ENCODE measurements at places on chromosomes 2 and 18.

DNA sequence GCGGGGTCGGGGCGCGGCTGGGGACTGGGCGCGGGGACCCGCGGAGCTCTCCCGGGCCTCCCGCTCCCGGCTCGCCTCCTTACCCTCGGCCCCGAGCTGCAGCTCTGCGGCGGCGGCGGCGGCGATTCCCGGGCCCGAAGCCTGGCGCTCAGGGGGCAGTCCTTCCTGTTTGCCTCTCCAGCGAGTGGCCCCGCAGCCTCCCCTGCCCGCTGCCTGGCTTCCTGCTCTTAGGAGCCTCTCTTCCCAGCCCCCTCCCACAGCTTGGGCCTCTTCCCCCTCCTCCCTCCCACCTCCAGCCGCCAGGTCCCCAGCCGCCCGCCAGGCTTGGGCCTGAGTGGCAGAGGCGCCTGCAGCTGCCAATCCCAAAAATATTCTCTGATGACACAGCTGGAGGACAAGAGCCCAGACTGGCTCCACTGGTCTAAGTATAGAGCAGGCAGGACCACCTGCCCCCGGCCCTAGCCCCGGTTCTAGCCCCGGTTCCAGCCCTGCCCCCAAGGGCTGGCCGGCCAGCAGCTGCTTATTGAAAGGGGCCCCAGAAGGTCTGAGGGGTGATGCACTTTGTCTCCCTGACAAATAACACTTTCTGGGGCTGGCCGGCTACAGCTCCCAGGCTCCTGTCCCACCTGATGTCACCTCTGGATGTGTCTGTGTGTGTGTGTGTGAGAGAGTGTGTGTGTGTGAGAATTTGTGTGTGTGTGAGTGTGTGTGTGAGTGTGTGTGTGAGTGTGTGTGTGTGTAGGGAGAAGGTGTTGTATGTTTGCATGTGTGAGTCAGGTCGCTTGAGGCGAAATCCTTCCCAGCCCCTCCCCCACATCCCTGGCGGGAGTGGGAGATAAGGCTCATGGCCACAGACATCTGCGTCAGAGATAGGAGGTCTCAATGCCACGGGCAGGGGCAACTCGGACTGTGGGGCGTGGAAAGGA, at the start of gene OBSL1:
Gene OBSL1, minus strand, starts transcription at position 229 of the 926 bp plus-strand sequence. CDS start 307 bp downstream, outside the sequence.
- DNase-seq, result peak; percentile 25

DNA sequence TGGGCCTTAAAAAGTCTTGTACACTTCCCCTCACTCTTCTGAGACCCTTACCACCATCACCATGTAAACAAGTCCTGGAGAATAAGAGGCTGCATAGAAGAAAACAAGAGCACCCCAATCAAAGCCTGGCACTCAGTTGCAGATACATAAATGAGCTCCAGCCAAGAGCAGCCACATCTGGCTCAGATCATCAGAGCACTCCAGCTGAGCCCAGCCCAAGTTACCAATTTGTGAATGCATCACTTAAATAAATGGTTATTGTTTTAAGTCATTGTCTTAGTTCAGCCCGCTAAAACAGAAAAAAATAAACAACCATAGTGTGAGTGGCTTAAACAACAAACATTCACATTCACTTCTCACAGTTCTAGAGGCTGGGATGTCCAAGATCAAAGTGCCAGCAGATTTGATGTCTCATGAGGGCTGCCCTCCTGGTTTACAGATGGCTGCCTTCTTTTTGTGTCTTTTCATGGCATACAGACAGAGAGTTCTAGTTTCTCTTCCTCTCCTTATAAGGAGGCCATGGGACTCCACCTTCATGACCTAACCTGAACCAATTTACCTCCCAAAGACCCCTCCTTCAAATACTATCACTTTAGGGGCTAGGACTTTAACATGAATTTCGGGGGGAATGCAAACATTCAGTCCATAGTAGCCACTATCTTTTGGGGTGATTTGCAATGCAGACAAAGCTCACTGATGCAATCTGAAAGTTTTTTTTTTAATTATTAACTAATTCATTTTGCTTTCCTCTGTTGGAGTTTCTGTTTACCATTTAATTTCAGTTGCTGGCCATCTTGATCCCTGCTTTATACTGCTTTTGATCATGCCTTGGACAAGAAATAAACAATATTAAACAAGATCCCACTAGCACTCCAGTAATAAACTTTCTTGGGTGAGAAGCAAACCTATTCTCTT, 187.5 kb upstream of the ACVR2A start:
- no peak for DNase-seq

GRCh38 chr2:146981921-146982320, 862.9 kb upstream of the ACVR2A start:
- no peak for DNase-seq

GRCh38 chr2:102033031-102033749, 41.4 kb downstream of the IL1R2 start:
- DNase-seq, result no peak

GRCh38 chr18:3789525-3789924, 339.6 kb downstream of the TGIF1 start:
- no peak for DNase-seq

GRCh38 chr2:237236188-237236587, 150.5 kb downstream of the COPS8 start:
- no peak for DNase-seq

DNA sequence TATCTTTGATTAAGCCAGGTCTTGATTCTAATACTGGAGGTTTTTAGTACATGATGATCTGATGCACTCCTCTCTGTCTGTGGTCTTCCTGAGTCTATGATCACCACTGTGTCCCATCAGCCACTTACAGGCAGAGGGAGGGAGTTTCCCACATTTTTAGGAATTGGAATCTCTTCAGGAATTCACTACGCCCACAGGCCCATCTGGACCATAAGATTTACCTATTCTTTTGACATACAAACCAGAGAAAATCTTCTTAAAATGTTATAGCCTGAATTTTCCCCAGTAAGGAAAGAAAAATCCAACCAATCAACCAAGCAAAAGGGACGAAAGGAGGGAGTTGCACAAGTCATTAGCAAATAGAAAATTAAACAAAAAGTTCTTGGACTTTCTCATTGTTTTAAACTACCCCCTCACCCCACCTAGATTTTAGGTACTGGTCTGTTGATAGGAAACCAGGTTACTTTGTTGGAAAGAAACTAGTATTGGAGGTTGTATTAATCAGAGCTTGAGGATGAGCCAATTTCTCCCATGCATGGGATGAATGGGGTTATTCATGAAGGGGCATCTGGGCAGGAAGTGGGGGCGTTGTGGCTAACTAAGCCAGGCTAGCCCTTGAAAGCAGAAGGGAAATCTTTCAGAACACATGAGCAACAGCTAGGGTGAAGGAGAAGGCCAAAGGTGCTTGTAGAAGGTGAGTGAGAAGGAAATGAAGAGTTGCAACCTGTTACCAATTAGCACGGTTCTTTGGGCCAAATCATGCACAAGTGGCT, 328.2 kb upstream of the MEX3C start:
- no peak for DNase-seq

DNA sequence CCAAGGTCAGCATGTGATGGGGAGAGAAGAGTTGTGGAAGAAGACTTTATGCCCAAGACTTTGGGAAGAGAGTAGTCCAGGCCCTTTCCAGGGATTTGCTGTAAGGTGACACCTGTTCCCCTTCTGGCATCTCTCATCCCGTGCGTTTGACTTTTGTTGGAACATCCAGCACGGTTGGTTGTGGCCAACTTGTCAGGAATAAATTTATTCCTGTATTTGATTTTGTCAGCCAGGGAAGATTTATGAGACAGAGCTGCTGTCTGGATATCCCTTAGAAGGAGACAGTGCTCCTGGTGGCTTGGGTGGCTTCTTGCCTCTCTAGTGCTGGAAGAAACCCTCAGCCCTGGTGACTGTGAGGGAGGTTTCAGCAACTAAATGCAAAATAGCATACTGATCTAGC, 121.5 kb downstream of the PTPRM start:
- DNase-seq, result no peak

- DNase-seq, result no peak
Measured at GRCh38 chr2:41241325-41242000, 789.6 kb upstream of the SLC8A1 start.

DNA sequence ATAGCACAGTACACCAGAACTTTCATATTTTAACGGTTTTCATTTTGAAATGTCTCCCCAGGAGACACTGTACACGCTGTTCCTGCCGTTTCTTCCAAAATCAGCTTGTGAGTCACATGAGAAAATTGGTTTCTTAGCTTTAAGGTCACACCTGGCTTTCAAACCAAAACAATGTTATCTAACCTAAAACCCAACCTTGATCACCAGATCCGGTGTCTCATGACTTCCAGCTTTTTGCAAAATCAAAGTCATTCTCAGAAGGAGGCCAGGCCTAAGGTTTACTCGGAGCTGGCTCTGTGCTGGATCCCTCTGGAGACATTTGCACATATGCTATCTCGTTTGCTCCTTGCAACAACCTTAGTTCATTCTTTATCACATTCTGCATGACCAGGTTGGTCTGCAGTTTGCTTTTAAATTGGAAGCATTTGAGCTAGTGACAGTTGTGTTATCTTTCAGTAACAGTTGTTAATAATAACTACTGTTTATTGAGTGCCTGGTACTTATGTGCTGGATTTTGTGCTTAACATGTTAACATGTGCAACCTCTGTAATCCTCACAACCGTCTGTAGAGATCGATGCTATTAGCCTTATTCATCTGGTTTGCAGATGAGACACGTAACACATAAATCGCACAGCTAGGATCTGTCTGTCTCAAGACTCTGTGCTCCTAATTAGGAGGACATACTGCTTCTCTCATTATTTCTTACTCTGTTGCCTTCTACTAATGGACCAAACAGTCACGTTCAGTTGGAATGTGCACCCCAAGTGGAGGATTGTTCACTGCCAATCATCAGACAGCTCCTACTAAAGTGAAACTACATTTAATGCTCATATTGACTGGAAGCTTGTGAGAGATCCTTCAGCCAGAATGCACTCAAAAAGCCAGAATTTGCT, 105.5 kb downstream of the RNF144A start:
- DNase-seq, result no peak

DNA sequence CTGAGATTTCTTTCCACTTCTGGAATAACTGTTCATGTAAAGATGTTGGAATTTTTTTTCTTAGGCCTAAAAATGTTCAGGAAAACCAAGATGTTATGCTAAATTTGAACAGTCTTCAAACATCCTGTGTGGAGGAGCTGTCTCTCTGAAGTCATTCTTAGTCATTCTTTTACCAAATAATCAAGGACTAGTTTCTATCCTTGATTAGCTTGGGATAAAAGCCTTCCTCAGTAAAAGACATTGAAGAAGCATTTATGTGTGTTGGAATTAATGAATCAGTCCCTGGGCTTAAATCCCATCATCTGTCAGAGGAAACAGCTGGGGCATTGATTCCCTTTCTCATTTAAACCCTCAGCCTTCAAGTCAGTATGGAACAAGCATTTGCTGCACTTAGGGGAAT, 300.1 kb upstream of the NXPH2 start:
- no peak for DNase-seq

DNA sequence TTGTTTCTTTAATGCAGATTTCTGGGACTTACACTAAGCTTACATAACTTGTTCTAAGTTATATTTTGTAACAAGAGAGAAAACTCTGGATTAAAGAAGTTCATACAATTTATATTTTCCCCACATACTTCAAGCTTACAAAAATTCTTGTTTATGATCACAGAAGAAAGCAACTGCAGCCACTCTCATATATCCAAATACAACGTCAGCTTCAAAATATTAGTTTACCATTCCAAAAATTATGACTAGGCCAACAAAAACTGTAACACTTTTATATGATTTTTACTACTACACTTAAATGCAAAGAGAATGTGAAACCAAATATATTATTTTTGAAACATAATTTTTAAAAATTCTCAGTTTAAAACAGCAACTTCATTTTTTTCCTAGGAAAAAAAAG, 30.9 kb downstream of the LPIN2 start:
- DNase-seq, result no peak

DNA sequence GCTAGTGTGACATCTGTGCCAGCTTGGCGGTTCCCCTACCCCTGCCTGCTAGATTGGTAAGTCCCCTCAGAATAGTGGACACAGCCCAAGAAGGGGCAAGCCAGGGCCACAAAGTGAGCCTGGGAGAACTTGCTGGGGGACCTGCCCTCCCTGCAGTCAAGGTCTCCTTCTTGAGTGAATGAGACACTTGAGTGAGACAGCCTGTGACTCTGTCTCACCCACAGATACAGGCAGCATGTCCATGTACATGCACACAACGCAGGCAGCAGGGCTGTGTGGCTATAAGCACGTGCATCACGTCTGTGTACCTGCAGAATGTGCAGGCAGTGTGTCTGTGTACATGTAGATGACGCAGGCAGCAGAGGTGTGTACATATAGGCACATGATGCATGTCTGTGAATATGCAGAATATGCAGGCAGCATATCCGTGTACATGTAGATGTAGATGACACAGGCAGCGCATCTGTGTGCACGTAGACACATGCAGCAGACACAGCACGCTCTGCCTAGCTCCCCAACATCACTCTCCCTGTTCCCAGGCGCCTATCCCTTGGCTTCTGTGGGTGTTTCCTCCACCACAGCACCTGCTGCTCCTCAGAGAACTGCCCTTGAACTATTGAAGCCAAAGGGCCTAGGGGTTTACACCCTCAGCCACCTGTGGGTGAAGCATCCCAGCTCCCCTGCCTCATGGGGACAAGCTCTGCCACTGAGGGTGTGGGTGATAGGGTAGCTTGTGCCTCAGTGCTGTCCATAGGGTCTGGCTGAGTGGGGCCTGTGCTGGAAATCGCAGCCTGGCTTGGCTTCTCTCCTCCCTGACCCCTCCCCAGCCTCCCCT, 147.2 kb upstream of the TWIST2 start:
- DNase-seq, result no peak

DNA sequence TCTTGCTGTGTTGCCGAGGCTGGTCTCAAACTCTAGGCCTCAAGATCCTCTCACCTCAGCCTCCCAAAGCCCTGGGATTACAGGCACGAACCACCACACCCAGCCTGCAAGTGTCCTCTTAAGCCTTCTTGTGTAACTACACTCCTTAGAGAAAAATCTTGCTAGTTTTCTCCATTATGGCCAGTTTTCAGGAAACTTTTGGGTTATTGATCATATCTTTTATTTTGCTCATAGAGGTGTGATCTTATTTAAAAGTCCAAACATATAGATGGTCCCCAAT, 2.4 kb downstream of the SOCS6 start:
- DNase-seq, result no peak

DNA sequence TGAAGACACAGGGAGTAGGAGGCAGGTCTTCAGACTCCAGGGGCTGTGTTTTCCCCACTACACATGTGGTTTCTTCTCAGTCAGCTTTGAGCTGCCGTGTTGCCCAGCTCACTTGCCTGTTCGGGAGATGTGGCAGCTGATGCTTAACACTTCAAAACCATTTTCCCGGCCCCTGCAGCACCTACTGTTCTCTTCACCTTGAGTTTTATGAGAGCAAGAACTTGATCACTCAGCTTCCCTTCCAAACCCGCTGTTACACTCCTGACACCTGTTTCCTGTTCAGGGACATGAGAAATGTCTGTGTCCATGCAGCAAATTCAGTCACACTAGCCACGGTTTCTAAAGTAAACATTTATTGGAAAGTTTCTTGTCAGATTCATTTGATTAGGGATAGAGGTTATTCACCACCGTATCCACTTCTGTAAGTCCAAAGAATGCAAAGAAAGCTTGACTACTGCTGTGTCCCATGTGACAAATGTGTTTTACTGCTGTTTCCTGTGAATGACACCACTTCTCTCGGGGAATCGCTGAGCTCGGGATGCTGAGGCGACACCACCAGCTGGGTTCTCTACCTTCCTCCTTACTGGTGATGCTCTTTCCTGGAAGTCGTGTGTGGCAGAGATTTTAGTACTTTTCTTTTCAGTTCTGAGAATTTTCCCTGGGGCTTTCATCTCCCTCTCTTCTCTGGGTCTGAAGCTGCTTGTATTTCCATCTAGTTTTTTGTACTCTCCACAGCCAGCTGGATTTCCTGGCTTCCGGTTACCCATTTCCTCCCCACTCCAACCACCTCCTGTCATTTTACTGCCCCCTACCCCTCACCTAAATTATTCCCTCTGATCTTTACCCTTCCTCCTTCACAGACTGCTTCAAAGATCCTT, 91.7 kb downstream of the KLF7 start:
- DNase-seq, result no peak

All from amniotic stem cell (primary cell).